Epithelial cell of proximal tubule (primary cell): ENCODE measurements at places on chromosomes 1 and 21.

DNA sequence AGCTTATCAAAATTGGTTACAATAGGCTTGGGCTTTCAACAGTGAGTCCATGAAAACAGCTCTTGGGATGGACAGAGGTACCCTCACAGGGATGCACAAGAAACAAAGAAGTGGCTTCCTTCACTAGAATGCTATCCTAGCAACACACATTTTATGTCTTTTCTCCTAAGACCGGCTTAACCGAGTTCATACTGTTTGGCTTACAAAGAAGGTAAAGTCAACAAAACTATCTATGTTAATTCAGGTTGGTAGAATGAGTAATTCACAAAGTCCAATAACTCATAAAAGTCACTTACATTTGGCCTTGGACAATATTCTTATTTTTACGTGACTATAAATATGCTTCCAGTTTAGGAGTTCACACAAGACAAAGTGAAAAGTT lies 9.0 kb downstream of the ERG start:
- DNase-seq = no peak

DNA sequence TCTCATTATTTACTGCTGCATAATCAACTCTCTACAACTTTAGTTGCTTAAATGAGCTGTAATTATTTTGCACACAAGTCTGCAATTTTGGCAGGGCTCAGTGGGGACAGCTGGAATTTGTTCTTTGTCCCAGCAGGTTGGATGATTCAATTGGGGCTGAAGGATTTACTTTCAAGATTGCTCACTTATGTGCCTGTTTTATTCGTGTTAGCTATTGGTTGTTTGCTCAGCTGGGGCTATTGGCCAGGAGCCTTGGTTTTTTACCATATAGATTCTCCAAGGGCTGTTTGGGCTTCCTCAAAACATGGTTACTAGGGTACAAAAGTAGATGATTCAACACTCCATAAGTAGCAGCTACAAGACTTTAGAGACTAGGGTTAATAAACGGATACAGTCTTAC lies 13.4 kb downstream of the OR10R2 start:
- DNase-seq = no peak

GRCh38 chr1:28416509-28417194 lies 47.1 kb downstream of the PHACTR4 start:
- DNase-seq = no peak

DNA sequence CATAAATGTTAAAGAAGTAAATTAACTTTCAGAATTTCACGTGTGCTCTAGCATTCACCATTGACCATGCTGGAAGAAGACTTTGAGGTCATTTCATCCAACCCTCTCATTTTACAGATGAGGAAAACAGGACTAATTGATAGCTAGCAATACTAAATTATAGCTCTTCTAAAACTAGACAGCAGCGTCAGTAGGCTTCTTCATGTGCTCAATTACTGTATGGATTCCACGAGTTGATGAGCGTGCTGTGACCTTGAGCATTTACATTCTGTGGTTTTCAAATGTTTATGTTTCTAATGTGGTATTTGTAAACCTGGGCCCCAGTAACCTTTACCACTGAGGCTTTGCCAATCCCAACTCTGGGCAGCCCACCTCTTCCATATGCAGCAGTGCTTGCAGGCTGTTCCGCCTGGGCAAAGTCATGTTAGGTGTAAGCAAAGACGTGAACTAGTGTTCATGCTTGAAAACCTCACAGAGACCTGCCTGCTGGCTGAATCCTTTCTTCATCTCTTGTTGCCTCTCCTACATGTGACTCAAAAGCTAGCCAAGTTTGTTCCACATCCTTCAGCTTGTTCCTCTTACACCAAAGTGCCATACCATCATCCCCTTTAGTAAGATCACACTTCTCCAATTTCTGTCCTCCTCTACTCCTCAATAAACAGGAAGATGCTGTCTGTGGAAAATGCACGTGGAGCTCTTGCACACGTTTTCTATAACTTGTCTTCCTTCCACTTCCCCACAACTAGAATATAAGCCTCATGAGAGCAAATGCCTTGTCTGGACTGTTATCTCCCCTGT lies 17.2 kb downstream of the KCNJ15 start:
- no peak for DNase-seq
